ENCODE measurements at places on chromosomes 16 and 17.

GRCh38 chr17:75105126-75106080, 4.4 kb upstream of the ARMC7 start:
- DNase-seq = no peak

GRCh38 chr17:75864448-75864871, 9.3 kb upstream of the WBP2 start:
- DNase-seq = no peak

GRCh38 chr17:58121925-58122324, 26.3 kb upstream of the OR4D1 start:
- DNase-seq = peak; percentile 5

DNA sequence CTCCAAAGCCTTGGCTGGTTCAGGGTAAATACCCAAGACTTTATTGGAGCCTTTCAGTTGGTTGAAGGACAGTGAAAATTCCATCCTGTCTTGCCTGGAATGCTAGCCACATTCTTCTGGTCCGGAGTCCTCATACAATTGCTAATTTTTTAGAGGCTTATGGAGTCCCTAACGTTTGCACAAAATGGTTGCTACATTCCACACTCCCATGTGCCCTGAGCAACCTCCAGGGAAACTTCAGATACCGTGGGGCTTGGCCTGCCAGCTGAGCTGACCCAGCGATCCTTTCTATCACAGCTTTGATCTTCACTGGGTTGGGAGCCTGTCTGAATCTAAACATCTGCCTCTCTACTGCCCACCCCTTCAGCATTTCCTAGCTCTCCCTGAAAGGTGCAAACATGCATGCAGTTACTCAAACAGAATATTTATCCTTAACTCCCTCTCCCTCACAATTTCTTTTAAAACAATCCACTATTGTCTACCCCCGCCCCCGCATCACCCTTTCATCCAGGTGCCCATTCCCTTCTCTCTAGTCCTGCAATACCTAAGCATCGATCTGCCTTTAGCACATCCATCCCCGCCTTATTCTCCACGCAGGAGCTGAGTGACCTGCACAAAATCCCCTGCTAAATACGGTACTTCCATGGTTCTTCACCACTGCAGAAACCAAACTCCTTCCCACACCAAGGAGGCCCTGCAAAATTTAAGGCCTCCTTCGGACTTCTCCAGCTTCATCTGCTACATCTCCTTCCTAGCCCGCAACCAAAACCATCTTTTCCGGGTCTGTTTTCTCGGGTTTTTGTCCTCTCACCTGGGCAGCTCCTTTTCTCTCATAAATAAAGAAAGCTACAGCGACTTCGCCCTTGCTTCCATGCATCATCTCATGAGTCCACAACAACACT, 810 bp upstream of the GAN start:
- no peak for DNase-seq

- DNase-seq = no peak
Observed at GRCh38 chr17:36931096-36931696, 6.1 kb upstream of the LHX1 start.

- no peak for DNase-seq
Observed at GRCh38 chr16:10322723-10323527, 62.9 kb upstream of the ATF7IP2 start.

DNA sequence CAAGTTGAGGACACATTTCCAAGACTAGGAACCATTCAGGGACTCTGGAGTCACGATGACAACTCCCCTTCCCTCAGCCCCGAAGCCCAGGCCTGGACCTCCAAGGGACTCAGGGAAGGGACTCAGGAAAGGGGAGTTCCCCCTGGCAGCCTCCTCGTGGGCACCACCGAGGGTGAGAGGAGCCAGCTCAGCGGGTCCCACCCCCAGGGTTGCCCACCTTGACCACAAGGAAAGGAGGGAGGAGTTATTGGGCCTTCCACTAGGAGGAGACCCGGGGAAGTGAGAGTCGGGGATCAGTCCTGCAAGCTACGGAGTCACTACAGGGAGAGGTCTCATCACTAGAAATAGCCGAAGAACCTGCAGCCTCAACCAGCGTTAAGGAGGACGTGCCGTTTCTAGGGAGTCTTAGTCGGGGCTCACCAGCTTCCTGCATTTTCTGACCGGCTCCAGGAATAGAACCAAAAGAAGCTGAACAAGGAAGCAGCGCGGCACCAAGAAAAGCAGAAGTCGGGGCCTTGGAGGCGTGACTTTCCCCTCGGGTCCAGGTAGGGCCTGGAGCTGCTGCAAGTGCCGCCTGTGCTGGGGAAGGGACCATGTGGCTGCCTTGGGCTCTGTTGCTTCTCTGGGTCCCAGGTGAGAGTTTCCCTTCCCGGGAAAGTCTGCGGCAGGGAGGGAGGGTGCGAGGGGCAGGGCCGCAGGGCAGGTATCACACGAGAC, at the start of gene CD300A:
CD300A (plus strand) TSS at position 524 of the 717 bp plus-strand sequence; CDS start at position 594, 70 bp downstream.
- DNase-seq = no peak

- no peak for DNase-seq
Observed at GRCh38 chr16:84370723-84371552, 2.6 kb downstream of the ATP2C2 start.

GRCh38 chr17:81193470-81194224, 27.6 kb upstream of the AATK start:
- DNase-seq = no peak

- DNase-seq = no peak
Observed at GRCh38 chr16:58464916-58465731, 34.8 kb upstream of the NDRG4 start.

GRCh38 chr16:88545781-88546180, 24.4 kb upstream of the ZC3H18 start:
- DNase-seq = no peak

DNA sequence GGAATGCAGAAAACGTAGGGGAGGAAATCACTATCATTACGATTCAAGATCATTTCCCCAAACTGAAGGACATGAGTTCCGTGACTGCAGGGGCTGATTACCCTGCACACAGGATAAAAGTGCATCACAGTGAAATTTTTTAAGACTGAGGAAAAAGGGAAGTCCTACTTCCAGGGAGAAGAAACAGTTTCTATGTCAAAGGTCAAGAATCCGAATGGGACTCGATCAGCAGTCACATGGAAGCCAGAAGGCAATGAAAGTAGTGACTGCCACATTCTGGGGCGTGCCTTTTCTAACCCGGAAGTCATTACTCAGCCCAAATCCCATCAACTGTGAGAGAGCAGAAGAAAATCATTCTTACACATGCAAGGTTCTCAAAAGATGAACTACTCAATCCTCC, 12.1 kb downstream of the ZZEF1 start:
- no peak for DNase-seq

DNA sequence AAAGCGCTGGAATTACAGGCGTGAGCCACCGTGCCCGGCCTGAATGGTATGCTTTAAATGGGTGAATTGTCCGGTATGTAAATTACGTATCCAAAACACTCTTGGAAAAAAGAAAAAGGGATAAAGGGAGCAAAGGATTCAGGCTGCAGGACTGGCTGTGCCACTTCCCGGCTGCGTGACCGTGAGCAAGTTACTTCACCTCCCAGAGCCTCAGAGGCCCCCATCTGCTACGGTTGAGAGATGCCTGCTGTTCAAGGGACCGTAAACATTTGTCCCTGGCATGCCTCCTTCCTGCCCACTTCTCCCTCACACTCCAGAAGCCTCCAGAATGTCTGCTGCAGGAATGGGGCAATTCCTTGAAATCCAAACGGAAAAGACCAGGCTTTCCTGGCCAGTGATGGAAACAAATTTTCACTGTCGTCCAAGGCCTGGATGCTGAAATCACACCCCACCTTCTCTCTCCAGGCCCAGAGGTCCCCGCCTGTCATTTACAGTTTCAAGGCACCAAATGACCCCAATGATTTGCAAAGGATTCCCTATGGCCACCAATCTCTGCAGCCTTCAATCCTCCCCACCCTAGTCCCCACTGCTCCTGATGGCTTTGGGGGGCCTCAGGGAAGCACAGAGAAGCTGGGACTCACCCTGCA, 22.9 kb upstream of the LITAF start:
- DNase-seq = no peak

- no peak for DNase-seq
Observed at GRCh38 chr17:15440347-15440746, 27.1 kb downstream of the CDRT4 start.

DNA sequence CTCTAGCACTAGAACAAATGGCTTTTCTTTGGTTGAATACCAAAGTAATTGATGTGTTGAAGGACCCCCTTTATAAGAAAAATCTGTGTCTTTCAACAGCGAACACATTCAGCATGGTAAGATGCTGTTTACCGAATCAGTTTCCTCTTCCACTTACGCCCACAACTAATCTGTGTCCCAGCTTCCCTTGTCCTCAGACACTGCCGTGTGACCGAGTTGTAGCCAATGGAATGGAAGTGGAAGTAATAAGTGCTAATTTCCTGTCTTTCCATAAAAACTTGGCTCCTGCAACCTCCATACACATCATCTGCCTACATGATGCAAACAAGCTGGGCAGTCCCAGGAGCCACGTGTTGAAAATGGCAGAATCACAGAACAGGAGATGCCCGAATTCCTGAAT, 10.4 kb downstream of the CDIPT start:
- DNase-seq = peak; percentile 50

DNA sequence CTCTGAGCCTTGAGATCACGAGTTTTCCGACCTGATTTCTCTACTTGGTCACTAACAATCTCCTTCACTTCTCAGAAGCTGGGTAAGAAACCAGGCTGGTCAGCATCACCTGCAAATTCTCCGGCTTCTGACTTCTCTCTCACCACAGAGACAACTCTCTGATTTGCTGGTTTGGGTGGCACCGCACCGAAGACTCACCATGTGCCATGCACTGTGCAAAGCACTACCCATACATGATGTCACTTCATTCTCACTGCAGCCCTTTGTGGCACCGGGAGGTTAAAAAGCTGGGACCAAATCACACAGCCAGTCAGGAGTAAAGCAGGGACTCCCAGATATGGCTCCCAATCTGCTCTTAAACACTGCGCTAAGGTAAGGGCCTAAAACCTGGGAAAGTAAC, 647 bp downstream of the VAC14 start:
- no peak for DNase-seq

DNA sequence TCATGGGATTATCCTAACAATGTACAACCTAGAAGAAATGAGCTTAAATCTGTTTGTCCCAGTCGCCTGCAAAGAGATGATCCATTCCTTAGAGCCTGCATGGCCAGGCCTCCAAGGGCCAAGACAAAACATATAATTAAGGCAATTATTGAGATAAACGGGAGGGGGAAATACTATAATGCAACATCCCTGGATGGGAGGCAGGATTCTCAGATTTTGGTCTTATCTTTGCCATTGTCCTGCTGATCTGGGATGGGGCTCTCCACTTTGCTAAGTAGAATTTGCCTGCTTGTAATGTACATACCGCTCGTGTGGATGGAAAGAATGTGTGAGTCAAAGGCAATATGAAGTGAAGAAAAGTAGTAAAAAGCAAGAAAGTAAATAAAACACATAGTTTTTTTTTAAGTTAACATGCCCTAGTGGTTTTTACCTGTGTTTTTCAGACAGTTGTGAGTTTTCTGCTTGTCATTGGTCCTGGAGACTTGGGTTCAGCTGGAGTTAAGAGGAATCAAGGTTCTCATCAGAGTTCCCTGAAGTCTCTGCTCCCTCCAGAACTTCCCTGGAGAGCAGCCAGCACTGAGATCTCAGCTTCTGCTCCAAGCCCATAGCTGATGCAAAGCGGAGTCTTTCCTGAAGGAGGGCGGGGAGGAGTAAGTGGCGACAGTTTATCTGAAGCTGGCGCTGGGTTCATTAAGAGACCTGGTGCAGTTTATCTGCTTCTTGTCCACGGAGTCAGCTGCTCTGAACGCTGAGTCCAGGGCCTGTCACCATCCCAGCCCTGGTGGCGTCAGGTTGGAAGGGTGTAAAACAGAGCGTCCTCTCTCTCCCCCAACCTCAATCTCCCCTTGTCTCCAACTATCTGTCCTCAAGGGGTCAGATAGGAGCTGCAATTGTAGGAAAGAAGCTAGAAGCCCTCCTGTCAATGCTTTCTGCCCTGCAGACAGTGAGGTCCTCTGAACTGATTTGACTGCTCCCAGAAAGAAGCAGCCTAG, 30.1 kb downstream of the HOXB1 start:
- peak; percentile 45 for DNase-seq

Measured in fibroblast of skin of left quadriceps (primary cell).